ENCODE measurements at places on chromosomes 6 and 20.

- DNase-seq = no peak
Observed at GRCh38 chr20:57866250-57867106, 156.7 kb upstream of the PMEPA1 start.

DNA sequence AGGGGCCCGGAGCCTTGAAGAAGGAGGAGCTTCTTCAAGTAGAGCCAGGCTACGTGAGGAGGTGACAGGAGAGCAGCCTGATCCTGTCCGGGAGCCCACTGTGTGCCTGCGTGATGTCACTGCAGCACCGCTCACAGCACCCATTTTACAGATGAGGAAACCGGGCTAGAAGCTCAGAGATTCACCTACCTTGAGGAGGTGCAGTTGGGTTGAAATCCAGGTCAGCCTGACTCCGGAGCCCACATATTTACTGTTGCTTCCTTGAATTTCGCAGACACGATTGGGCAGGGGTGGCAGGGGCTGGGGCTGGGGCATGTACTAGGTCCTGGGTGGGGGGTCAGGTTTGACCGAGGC lies 12.5 kb downstream of the VSTM2L start:
- DNase-seq = no peak

GRCh38 chr20:48702455-48702913 lies 125.3 kb downstream of the PREX1 start:
- DNase-seq = no peak

DNA sequence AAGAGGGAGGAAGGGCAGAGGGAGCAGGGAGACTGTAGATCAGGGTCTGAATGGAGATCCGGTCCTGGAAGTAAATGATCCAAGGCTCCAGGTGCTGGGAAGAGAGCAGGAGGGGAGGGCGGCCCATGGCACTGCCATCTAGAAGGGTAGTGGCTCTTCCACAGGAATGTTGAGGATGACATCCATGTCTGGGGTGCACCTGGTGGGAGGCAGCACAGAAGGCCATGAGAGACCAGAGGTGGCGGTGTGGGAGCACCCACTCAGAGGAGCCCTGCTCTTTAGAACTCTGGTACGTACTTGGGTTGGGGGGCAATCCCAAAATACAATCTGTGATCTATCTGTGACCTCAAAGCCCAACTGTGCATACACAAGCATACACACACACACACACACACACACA lies 13.5 kb downstream of the DEFB132 start:
- no peak for DNase-seq
